Left lobe of liver (tissue), 2 donors: ENCODE measurements at places on chromosomes 4 and X. TPM values are rescaled to one million over a fixed set of nuclear protein-coding genes. Genes with fewer than 3 reads are reported as not detected.

- no peak for DNase-seq
These were observed 790.0 kb downstream of the PCDH18 start for GRCh38 chr4:136742333-136742732.

- no peak for DNase-seq
These were observed 236.0 kb downstream of the GPC3 start for GRCh38 chrX:133749370-133749769.

HTR2C gene
- not detected for total RNA-seq

- DNase-seq = no peak
These were observed 70.8 kb downstream of the LUZP4 start for GRCh38 chrX:115360220-115360781.
